Activated T-helper 9 cell treated with anti-CD3 and anti-CD28 coated beads, Interleukin-2, amount 50 U/mL, for 16 hours (primary cell): ENCODE measurements at places on chromosomes 7 and 10.

- no peak for DNase-seq
Observed at GRCh38 chr10:118012952-118013525, 33.7 kb downstream of the RAB11FIP2 start.

GRCh38 chr10:9427209-9427608 is 1372.7 kb downstream of the GATA3 start:
- DNase-seq = no peak

DNA sequence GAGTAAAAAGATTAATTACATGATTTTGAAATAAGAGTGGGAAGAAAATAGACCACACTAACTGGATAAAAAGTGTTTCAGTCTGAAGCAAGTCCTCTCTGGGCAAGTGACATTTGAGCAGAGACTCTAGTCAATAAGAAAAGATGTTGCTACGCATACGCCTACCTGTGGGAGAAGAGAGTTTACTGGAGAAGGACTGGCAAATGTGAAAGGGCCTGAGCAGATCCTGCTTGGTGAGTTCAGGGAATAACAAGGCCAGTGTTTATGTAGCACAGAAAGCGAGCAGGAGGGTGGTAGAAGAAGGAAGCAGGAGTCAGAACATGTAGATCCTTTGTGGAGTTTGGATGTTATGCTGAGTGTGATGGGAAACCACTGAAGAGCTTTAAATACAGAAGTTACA is 43.4 kb downstream of the RAB18 start:
- DNase-seq = no peak

- DNase-seq = no peak
Observed at GRCh38 chr10:4545062-4545461, 280.9 kb upstream of the AKR1E2 start.

DNA sequence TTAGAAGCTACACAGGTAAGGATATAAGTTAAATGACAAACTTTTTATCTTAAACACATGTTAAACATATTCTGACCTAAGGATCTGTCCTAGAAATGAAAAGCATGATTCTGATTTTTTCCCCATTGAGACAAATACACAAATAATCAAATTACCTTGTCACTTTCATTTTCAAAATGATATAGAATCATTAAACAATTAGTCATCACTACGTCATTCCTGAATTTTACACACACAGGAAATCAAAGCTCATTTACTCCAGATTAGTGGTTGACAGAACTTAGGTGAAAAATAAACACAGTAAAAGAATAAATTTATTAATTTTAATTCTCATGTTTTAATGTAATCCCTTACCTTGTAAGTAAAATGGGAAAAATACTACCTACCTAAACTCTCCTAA is 89.0 kb downstream of the AASS start:
- no peak for DNase-seq

DNA sequence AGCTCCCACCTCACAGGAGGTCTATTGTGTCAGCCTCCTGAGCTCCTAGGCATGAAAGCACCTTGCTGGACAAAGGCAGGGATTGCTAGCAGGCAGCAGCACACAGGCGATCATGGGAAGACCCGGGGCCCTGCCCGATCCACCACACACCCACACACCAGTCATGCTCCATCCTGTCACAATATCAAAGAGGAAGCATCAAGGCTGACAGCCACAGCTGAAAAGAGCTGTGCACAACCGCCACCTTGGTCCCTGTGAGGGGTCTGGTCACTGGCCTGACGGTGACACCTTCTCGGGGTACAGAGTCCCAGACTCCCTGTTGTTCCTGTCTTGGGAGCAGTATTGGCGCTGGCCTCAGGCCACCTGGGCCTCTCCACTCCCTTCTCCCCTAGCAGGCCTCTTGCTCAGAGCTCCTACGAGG is 89.7 kb upstream of the RET start:
- no peak for DNase-seq

DNA sequence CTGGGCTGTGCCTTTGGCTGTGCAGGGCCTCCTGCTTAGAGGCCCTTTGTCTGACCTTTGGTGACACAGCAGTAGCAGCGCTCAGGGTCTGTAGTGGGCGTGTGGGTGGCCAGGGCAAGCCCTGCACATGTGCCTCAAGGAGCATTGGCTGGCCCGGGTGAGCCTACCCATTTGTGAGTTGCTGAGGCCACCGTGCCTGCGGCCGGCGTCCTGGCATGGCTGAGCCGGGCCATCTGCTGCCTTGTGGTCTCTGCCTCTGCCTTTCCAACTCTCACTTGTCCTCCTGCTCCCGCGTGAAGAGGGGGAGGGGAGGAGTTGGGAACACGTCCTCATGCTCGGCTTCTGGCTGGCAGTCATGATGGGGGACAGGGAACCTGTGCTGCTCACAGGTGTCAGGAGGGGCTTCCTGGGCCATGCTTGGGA is 9.2 kb upstream of the ORAI2 start:
- no peak for DNase-seq

DNA sequence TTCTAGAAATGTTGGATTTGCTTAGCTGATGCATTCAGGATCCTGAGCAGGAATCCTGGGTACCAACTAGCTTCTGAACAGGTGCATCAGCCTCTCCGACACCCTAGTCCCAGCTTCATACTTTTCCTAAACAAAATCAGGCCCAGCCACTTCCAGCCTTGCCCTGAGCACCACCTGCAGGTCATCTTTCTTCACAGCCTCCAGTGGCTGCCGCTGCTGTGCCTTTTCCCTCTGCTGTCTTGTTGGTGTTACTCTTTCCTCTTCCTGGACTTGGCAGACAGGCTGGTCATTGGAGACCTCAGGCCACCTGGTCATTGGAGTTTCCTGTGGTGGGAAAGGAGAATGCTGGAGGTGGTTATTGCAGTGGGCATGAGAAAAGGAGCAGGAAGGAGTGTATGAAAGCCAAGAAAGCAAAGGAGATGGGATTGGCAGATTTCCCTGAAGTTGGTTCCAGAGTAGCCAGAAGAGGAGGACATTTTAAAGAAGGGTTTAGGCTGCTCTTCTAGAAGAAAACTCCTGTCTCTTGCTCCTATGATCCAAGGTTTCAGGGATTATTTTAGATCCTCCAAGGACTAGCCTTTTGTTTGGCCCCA is 48.2 kb upstream of the NFKB2 start:
- no peak for DNase-seq

DNA sequence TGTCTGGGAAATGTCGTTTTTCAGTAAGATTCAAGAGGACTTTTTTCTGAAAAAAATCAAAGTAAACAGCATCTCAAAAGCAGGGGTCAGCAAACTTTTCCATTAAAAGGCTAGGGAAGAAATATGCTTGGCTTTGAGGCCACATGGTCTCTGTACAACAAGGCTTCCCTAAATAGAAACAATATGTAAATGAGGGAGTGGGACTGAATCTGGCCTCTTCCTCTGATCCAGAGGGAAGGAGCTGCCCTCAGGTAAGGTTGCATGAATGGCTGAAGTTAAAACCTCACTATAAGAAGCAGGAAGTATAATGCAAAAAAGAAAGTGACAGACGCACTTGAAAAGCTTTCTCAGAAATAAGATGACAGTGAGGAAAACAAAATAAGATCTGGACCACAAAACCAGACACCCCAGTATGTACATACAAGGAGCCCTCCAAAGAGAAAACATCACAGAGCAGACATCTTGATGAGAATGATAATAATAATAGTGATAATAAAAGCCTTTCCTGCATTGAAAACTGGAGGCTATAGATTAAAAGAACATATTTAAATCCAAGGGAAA is 115.2 kb downstream of the PLXNA4 start:
- no peak for DNase-seq

DNA sequence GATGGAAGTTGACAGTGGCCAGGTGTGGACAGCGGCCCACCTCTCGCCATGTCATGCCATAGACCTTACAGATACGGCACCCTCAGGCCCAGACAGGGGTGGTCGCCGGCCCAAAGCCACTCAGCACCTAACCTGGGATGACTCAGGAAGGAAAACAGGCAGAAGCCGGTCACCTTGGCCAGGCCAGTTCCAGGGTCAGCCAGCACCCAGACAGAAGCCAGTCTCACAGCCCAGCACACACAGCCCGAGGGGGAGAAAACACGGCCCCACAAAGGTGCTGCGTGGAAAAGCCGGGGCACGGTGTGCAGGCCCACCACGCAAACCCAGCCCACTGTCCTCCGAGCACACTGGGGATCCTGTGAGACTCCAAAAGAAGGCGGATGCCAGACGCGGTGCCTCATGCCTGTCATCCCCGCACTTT is 95.2 kb upstream of the DNAAF5 start:
- no peak for DNase-seq

GRCh38 chr10:100223879-100224278 is 5.5 kb downstream of the CHUK start:
- DNase-seq = no peak

DNA sequence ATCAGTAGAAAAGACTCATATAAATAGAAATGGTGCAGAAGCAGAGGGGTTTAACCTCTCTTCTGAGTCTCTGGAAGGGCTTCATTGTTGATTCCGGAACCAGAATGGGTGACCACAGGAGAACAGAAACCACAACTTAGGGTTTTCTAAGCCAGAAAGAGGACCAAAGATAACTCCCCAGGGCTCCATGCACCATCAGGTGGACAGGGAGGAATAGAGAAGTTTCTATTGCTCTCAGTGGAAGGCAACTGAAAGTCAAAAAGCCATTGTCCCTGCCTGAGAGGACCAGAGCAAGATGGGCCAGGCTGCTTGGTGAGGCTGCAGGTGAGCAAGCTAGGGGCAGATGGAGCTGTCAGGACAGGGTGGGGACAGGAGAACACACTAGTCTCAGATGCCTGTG is 14.6 kb upstream of the NPS start:
- no peak for DNase-seq

DNA sequence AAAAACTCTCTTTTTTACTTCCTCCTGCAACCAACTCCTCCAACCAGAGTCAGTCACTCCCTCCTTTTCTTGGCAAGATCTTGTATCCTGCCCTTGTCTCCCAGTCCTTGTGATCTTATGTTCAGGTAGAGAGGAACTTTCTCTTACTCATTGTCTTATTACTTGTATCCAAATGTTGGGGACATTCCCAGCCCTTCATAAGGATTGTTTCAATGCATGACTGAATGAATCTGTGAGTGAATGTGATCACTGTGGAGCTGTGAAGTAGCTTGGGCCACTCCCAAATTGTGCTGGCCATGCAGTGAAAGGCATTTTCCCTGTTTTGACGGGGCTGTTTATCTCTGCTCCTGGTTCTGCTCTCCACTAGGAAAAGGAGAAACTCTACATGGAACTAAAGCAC is 93.7 kb downstream of the CFAP58 start:
- no peak for DNase-seq

- peak; percentile 38 for DNase-seq
Observed at GRCh38 chr7:6026011-6026819, 5.0 kb upstream of the ANKRD61 start.

GRCh38 chr10:68332259-68333057 is at the start of gene PBLD:
Gene PBLD (minus strand): TSS chr10:68332928. CDS start chr10:68306844, 26,084 bp downstream.
- peak; percentile 50 for DNase-seq

GRCh38 chr7:142327628-142328405 is 70.0 kb upstream of the PRSS58 start:
- no peak for DNase-seq
